NCI-H2029 (cell line): ENCODE measurements at places on chromosomes 7 and 10.

GRCh38 chr10:114174695-114175188, 739 bp upstream of the CCDC186 start:
- DNase-seq: no peak

DNA sequence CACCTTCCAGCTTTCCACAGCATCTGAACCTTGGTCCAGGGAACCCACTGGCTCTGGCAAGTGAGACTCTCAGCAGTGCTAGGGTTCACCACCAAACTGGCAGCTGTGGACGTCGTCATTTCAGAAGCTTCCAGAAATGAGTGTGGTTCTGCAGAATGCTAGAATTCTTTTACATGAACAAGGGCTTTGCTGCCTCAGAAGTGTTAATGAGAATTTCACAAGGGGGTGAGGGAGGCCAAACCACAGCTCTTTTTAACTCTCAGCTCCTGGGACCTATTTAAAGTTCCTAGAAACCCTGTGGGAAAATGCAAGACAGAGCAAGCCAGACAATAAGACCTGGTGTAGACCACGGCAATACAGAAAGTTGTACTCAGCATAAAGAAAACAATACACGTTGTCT, 129.3 kb upstream of the BET1 start:
- no peak for DNase-seq

- DNase-seq: no peak
These were observed 377.6 kb downstream of the POM121L12 start for GRCh38 chr7:53413021-53413420.

DNA sequence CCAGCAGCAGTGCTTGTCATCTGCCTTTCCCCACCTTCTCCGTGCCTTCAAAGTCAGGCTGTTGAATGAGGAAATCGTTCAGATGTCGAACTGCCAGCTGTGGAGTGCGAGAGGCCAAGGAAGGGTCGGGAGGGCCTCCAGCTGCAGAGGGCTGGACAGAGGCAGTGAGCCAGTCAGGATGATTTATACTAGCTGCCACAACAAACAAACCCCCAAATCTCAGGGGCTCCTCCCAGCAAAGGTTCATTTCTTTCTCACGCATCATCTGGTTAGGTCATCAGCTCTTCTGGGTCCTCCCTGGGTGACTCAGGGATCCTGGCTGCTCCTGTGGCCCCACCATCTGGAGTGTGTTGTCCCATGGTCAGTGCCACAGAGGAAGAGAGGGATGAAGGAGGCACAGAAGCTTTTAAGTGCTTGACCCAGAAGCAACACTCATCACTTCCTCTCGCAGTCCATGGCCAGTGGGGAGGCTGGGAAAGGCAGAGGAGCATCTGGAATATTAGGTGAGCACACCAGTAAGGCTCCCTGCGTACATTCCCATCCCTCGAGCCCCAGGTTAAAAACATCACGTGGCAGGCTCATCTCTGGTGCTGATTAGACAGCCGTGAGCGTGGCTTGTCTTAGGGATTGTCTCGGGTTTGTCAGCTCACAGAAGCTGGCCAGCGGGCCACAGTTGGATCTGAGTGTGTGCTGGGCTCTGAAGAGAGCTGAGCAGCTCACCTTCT, 140.7 kb downstream of the RGS10 start:
- DNase-seq: no peak

GRCh38 chr10:107952649-107953556, 788.4 kb upstream of the SORCS1 start:
- no peak for DNase-seq

GRCh38 chr7:112103246-112103645, 103.0 kb downstream of the DOCK4 start:
- DNase-seq: peak; percentile 10

DNA sequence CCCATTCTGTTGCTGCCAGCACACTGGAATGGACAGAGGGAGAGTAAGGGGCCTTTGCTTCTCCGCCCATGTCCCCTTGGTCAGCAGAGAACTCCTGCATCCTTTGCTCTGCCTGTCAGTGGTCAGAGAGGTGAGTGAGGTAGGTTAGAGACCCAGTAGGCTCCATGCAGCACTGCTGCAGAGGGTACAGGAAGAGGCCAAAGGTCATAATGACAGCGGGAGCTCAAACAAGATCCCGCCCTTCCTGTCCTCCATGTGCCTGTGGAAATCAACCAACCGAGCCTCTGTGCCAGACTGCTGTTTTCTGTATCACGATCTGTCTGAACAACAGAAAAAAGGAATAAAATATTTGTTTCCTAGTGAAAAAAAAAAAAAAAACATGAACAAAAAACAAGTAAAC, 81.4 kb downstream of the ZNF33B start:
- no peak for DNase-seq

DNA sequence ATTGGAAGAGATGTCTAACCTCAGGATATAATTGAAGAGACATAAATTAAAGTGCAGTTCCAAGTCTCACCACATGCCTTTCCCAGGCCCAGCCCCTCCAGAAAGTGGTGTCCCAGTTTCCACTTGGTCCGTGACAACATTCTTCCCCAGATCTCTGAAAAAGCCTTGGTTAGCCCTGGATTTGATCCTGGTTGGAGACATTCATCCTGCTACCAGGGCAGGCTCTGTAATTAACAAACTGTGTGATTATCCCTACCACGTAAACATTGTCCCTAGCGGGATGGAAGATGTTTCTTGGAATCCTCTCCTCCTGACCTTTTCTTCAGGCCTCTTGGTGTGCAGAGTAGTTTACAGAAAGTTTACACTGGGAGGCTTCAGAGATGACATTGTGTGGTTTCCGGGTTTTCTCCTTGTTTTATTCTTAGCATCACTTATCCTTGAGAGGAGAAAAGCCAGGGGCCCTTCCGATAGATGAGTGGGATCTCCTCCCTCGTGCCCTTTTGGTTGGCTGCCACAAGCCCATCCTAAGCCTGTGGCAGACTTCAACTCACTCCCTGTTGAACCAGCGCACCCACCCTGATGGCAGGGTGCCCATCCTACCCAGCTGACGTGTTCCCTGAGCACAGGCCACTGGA, 83.8 kb downstream of the COL13A1 start:
- no peak for DNase-seq

GRCh38 chr10:2303169-2303568, 565.8 kb upstream of the ADARB2 start:
- no peak for DNase-seq

DNA sequence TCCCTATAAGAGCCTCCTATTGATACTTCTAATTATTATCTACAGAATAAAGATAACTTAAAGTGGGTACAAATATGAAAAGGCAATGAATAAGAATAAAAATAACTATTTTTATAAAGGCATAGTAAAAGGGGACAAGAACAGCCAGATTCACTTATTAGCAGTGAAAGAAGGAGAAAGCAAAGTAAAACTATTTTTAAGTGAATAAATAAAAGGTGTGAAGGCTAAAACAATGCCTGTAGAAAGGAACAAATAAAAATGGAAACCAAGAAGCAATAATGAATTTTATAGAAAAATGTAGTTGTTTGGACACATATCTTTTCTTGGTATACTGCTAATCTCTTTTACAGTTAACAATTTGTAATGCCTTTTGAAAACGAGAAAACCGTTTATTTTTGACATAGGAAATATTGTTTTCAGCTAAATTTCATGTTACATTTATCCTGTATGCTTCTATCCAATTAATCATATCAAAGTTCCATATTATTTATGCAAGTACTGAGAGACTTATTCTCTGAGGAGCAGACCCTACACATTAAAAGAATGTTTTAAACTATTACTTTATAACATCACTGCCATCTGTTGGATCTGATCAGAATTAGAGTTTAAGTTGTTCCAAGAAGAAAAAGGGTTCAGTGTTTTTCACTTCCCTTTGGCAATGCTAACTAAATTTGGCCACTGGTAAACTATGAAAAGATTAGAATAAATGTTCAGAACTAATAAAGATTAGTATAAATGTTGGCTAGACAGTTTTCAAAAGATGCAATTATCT, 59.1 kb downstream of the ARMC3 start:
- no peak for DNase-seq

- DNase-seq: no peak
These were observed 80.4 kb upstream of the GPR26 start for GRCh38 chr10:123585477-123586445.

- no peak for DNase-seq
These were observed 13.6 kb upstream of the SMC3 start for GRCh38 chr10:110553905-110554304.

- DNase-seq: no peak
These were observed 141.2 kb downstream of the LYZL1 start for GRCh38 chr10:29430101-29430500.

GRCh38 chr10:94645285-94645684, 38.2 kb upstream of the CYP2C18 start:
- no peak for DNase-seq

GRCh38 chr7:69434398-69434815, 163.9 kb upstream of the AUTS2 start:
- DNase-seq: no peak

DNA sequence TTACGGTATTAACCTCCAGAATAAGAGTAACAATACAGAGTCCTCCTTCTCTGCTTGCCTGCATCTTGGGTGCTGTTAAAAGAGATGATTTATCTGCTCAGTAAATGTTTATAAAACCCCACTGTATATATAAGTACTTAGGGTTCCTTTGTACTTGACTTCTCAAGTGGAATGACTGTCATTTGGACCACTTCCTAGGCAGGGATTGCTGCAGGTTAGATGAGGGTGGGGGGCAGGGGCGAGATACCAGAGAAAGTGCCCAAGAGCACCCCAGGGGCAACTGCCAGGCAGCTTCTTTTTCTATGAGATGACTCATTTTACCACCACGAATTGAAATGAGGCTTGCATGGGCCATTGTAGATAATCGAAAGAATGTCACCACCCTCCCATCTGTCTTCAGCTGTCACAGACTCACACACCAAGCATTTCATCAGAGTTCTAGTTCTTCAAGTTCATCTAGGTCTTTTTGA, 421.9 kb upstream of the GALNT17 start:
- DNase-seq: peak; percentile 35

DNA sequence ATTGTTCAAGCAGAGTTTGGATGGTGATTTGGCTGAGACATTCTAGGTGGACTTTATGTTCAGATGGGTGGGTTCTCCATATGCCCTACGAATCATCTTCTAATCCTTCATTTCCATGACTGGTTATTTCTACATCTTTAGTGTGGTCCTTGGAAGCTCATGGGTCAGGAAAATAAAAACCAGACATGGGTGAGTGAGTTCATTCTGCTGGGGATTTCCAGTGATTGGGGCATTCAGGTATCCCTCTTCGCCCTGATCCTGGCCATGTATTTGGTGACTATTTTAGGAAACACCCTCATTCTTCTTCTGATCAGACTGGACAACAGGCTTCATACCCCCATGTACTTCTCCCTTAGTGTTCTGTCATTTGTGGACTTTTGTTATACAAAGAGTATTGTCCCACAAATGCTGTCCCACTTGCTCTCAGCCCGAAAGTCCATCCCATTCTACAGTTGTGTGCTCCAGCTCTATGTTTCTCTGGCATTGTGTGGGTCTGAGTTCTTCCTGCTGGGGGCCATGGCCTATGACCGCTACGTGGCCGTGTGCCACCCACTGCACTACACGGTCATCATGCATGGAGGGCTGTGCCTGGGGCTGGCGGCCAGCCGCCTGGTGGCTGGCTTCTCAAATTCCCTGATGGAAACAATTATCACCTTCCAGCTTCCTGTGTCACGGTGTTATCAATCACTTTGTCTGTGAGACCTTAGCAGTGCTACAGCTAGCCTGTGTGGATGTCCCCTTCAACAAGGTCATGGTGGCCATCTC, 19.2 kb upstream of the OR6B1 start:
- DNase-seq: no peak

DNA sequence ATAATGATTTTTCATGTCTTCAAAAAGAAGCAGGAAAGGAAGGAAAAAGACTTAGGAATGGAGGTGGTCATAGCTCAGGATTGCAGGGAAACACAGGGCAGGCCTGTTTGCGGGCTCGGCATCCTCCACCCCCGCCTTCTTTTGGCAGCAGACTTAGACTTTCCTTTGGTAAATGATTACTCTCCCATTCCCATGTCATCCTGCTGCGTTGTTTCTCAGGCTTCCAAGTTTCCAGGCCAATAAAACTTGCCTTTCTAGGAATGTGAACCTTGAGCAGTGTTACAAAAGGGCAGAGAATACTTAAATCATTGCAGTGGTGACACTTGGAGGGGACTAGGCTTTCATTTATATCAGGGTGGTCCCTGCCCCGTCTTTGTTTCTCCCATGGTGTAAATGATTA, 34.0 kb upstream of the DGKB start:
- no peak for DNase-seq

- no peak for DNase-seq
These were observed 262.2 kb upstream of the AOAH start for GRCh38 chr7:36986511-36986933.

GRCh38 chr10:92573091-92573797, 649 bp downstream of the IDE start:
- no peak for DNase-seq

DNA sequence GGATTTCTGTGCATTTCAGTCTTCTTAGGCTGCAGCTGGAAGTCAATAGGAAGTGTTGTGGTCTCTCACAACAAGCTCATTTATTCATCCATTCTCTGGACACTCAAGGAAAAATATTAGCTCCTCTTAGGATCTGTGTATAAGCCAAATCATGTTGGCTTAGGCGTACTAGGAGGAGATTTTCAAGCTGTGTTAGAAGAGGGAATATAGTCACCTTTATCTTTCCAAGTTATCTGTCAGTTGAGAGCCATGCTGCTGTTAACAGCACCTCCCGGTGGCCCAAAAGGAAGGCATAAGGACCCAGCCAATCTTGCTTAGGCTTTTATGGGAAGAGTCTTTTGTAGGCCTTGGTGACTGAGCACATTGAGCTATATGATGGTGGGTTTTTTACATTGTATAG, 220.0 kb downstream of the LRMDA start:
- DNase-seq: no peak

DNA sequence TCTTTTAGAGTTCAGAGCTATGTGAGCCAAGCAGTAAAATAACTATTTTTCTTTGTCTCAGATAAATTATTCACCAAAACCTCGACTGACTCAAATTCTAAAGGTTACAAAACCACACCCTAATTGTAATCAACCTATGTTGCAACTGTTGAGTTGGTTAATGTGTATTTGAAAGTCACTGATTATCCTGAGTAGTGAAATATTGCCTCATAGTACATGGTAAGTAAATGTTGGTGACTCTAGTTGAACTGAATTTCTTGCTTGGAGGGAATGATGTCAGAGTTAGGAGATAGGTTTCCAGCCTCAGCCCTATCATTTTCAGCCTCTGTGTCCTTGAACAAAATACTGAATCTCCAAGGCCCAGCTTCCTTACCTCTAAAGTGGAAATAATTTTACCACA, 3.0 kb upstream of the CYP2C18 start:
- no peak for DNase-seq

- DNase-seq: no peak
These were observed 73.1 kb downstream of the CYP51A1 start for GRCh38 chr7:92061154-92061553.

- no peak for DNase-seq
These were observed 8.4 kb upstream of the CH25H start for GRCh38 chr10:89215511-89215910.

GRCh38 chr7:88455696-88456095, 149.0 kb upstream of the STEAP4 start:
- no peak for DNase-seq

GRCh38 chr7:28427236-28427635, 14.9 kb downstream of the CREB5 start:
- DNase-seq: no peak
